ENCODE measurements at places on chromosomes 5 and 9. TPM values are rescaled to one million over a fixed set of nuclear protein-coding genes. Genes with fewer than 3 reads are reported as not detected.

GRCh38 chr9:95181835-95182234 lies 135.7 kb downstream of the FANCC start:
- DNase-seq, result no peak

DNA sequence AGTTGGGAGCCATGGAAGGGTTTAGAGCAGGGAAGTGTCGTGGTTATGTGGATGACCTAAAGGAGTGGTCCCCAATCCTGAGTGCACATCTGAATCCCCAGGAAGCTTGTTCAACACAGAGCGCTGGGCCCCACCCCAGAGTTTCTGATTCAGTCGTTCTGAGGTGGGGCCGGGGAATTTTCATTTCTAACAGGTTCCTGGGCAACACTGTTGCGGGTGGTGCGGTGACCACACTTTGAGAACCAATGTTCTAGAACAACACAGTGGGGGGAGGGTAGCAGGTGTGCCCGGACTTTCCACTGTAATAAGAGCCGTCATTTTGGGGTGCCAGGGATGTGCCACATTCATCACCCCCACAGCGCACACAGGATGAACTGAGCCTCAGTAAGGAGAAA lies 39.3 kb downstream of the DUSP1 start:
- DNase-seq, result no peak

DNA sequence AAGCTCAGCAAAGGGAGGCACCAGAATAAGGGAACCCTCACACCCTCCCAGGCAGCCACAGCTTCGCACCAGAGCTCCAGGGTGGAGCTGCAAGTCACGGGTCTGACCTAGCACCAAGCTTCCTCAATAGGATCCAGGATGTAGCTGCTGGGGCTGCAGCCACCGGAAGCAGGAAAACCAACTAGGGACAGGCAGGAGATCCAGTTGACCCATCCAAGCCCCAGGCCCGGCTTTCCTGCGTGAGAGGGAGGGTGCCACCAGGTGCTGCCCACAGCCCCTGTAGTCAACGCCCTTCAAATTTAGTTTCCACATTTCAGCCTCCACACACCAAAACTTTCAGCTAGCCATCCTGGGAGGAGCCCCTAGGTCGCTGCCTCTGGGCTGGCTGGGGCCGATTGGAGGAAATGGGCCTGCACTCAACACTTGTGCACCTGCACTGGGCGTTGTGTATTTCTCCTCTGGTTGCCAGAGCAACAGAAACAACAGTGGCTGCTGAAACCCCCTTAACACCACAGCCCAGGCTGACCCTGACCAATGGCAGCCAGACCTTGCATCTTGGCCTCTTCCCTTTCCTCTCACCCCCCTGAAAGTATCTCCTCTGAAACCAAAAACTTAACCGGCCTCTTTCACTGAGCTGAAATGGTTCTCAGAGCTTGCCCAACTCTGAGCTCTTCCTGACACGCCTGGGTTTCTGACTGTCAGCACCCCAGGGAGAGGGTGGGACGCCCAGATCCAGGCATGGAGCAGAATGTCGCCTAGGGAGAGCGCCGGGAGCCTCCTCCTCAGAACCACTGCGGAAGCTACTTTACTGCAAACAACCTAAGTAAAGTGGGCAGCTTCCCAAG lies 226.5 kb upstream of the MAP3K1 start:
- DNase-seq, result peak; percentile 59

GRCh38 chr5:128121651-128122050 lies 38.1 kb downstream of the SLC12A2 start:
- no peak for DNase-seq

The C9orf85 gene
- 7.0 TPM for total RNA-seq

DNA sequence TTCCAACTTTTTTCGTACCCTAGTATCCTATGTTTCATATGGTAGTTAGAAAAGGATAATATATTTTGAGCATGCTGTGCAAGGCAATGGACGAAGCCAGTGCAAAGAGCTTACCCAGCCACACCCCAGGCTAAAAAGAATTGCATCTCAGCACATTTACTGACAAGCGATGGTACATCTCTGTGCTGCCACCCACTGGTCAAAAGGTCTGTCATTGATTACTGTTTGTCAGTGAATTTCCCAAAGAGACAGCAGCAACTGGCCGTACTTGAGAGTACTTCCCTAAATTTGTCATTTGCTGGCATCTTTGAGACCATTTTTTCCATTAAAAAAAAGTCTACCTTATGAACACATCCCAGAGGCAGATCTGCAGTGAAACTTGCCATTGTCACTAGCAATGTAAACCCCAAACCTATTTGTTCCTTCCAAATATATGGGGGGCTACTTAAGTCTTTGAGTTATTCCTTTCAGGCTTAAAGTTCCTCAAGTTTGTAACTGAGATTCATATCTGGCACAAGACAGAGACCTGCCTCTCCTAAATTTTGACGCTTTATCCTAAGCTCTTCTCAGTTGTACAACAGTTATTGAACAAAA lies 184.3 kb downstream of the CTNND2 start:
- no peak for DNase-seq

All from T-cell (primary cell).